Endothelial cell of coronary artery (primary cell): ENCODE measurements at places on chromosomes 7 and 10. TPM values are rescaled to one million over a fixed set of nuclear protein-coding genes. Genes with fewer than 3 reads are reported as not detected.

Gene DNAH11
- total RNA-seq: 0.63 and 3.3 TPM in 2 replicates

Gene CLEC2L
- not detected in 2 replicates for total RNA-seq

Gene ABHD11
- 7.7 and 9.4 TPM in 2 replicates for total RNA-seq

Gene HNRNPA2B1
- total RNA-seq: 149 and 150 TPM in 2 replicates

Gene ACTR3C
- total RNA-seq: 0.19 TPM in 1 of 2 replicates, not detected in the other
